Activated CD4-positive, alpha-beta T cell treated with anti-CD3 and anti-CD28 coated beads, Interleukin-2, amount 50 U/mL, for 4 hours (primary cell): ENCODE measurements at places on chromosomes 7 and 10.

DNA sequence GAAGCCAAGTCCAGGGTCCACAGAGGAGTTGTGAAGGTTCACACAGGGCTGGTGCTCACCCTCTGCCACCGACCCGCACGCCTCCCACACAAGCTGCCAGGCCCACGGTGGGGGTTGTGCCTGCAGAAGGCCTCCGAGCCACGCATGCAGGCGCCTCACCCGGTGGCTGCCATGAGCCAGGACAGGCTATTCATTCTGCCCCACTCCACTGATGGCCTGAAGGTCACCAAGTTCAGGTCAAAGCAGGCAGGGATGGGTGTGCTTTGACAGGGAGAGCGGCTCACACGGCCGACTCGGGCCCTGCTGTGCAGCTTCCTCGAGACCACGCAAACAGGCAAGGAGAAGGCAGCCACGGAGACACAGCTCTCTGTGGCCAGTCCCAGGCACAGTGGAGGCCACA lies 143.9 kb downstream of the MAD1L1 start:
- no peak for DNase-seq

- DNase-seq = no peak
Observed at GRCh38 chr10:61752111-61753011, 89.6 kb downstream of the CABCOCO1 start.

DNA sequence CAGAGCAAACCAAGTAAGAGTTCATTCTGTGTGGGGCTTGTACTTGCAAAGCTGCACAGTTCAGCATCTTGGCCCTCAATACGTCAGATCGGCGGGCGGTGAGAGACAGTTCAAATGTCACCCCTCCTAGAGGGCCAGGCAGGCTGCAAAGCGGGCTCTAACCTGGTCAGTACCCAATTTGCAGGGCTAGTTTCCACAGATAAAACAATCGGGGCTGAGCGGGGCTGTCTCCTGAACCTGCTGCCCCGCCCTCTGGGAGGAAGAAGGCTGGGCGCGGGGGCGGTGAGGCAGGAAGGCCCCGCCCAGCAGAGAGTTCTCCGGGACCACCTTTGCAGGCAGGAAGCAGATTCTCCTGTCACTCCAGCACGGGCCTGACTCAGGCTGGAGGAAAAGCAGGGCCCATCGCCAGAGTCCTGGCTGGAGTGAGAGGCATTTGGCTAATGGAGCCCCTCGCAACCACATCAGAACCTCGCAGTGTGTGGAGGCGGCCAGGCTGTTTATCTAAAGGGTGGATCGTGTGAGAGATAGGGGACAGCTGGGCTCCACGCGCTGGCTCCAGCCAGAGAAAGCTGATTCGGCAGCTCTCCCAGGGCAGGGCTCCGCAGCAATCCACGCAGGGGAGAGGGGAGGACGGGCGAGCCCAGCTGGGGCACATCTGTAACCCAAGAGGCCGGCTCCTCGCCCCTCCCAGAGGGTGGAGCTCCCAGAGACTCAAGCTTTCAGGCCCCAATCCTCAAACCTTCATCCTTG lies 83.1 kb downstream of the SH3PXD2A start:
- DNase-seq = peak; percentile 29

DNA sequence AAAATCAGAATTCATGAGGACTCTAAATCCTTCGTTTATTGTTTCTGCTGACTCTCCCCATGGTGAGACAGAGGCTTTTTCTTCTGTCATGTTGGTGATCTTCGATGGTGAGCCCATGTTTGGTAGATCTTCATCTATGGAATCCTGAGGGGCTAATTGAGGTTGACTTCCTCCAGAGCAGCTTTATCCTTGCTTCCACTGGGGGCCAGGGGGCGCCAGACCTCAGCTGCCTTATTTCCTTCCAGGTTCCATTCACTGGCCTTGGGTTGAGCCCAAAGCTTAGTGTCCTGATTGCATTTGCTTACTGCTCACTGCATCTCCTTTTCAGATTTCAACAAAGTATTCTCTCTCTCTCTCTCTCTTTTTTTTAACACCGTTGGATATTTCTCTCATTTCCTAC lies 80.7 kb downstream of the GCC1 start:
- DNase-seq = no peak

DNA sequence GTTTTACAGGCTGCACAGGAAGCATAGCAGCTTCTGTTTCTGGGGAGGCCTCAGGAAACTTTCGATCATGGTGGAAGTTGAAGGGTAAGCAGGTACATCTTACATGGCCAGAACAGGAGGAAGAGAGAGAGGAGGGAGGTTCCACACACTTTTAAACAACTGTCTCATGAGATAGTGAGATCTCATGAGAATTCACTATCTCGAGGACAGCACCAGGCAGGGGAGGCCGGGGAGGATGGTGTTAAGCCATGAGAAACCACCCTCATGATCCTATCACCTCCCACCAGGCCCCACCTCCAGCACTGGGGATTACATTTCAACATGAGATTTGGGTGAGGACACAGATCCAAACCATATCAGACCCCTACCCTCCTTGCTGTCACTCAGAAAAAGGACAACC lies 23.7 kb downstream of the ZNF503 start:
- no peak for DNase-seq

- DNase-seq = no peak
Observed at GRCh38 chr10:79994556-79994955, 45.7 kb upstream of the SFTPD start.

DNA sequence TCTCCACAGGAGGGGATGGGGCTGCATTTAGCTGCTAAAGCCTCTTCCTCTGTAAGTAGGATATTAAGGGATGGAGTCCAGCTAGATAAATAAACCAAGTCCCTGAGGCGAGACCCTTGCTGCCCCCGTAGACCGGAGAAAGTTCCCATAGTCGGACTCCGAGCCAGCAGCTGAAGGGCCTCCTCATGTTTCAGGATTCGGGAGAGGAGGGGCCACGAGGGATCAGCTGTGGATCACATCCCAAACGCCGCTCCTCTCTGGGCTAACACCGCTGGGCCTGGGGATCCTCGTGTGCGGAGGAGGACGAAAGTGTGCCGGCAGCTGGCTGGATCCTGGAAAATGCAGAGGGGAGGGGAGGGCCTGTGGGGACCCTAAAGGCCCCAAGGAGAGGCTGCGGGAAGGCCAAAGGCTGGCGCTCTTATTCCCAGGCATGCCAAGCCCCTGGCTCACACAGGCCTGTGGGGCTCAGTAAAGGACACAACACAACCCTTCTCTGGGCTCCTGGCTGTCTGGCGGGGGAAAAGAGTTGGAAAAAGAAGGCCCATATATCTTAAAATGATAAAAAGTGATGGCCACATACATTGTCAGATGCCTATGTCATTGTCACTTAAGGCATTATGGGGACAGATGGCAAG lies 82.5 kb upstream of the TMEM72 start:
- no peak for DNase-seq

DNA sequence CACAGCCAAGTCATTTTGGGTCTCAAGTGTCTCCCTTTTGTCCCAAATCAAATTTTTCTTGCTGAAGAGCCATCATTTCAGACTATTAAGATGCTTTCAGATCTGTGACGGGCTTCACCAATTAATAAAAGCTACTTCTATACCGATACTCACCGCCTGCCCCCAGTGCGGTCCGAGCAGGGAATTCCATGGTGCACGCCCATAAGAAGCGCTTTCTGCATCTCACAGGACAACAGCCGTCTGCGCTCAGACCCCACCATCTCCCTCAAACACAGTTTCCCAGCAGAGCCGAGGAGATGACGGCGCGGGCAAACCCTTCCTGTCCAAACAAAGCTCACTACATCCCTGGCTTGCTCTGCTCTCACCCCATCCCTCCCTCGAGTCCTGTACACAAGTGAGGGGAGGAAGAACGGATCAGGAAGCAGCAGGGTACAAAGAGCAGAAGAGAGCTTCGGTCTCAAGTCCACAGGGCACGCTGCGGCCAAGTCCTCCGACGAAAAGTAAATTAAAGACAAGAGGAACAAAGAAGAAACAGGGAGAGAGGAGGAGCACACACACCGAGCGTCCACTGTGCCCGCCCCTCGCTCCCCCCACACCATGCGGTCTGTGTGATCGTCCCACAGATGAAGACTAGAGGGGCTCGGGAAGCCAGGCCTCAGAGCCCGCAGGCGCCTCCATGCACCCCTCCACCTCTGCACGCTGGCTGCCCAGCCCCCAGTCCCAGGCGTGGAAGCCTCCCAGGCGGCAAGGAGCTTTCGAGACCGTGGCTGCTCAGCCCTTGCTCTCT lies 121.9 kb downstream of the MAD1L1 start:
- DNase-seq = no peak

DNA sequence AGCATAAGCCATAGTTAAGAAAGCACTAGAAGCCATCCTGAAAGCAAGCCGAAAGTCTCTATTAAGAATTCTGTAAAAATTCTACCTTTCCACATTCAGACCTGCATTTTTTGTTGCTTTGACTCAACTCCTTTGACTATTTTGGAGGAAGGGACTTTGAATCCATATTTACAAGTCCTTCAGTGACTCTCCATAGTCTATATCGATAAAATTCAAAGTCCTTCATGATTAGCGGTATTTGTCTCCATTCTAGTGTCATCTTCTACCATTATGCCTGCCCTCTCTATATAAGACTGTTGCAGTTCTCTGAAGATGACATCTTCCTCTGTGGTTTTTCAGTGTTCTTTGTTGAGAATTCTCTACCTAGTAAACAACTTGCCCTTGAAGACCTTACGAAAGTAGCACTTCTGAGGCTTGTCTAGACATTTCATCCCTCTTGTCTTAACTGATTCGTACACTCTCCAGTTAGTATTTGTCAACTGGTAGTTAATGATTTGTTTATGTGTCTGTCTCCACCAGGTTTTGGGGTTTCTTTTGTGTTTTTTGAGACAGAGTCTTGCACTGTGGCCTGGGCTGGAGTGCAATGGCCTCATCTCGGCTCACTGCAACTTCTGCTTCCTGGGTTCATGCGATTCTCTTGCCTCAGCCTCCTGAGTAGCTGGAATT lies 1.7 kb downstream of the CCSER2 start:
- no peak for DNase-seq

DNA sequence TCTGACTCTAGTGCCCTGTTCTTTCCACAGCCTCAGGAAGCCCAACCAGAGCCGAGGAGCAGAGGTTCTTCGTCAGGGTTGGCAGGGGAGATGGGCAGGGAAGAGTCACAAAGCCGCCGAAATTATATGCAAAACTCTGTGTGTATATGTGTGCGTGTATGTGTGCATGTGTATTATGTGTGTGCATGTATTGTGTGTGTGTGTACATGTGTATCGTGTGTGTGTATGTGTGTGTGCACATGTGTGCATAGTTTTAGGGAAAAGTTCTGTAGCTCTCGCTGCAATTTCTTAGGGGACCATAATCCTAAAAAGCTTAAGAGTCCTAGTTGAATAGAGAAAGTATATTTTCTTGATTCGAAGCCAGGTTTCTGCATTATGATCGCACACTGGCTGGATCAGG lies 17.0 kb downstream of the DNAJB12 start:
- no peak for DNase-seq

DNA sequence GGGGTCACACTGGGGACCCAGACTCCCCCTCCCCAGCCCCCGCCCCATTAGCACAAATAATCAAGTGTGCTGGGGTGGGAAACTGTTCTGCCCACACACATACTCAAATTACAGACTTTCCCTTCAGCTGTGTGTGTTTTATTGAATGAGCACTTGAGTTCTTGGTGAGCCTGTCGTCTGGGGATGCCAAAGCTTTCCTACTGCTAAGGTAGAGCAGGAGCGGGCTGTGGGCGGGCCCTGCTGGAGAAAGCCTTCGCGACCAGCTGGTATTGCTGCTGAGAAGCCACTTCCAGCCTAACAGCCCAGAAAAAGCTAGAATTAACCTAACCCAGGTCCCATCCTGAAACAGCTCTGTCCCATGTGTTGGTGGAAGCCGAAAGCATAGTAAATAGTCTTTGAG lies 87.0 kb upstream of the KMT2E start:
- no peak for DNase-seq

GRCh38 chr7:8065356-8065813 lies 96.8 kb downstream of the GLCCI1 start:
- no peak for DNase-seq

DNA sequence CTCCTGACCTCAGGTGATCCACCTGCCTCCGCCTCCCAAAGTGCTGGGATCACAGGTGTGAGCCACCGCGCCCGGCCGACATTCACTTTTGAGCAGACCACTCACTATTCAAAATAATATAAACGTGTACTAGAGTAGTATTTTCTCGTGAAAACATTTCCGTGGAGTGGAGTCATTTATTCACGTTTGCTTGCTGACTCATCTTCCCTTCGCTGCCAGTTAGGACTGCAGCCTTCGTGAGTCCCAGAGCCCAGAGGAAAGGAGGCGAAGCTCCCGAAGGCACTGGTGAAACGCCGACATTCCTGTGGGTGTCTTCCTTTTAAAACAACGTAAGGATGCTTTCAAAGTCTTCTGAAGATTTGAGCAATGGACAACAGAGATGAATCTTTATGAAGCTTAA lies 10.9 kb upstream of the INPP5A start:
- DNase-seq = no peak

- peak; percentile 2 for DNase-seq
Observed at GRCh38 chr10:85995791-85996190, 370.8 kb downstream of the GRID1 start.

- DNase-seq = no peak
Observed at GRCh38 chr7:103937680-103938079, 51.8 kb downstream of the RELN start.

DNA sequence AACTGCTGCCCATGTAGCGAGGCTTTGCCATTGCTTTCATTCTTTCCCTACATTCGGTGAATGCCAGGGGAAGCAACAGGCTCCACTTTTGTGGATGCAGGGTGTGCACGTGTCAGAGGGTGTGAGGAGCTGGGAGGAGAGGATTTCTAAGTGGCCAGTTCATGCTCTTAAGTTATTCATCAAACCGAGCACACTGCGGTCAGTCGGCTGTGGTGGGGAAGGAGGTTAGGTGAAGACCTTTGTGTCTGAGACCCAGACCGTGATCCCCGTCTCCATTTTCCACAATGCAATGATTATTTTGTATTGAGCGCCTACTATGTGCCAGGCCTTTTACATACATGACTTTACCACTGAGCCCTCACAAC lies 438.6 kb upstream of the GALNT17 start:
- DNase-seq = no peak

DNA sequence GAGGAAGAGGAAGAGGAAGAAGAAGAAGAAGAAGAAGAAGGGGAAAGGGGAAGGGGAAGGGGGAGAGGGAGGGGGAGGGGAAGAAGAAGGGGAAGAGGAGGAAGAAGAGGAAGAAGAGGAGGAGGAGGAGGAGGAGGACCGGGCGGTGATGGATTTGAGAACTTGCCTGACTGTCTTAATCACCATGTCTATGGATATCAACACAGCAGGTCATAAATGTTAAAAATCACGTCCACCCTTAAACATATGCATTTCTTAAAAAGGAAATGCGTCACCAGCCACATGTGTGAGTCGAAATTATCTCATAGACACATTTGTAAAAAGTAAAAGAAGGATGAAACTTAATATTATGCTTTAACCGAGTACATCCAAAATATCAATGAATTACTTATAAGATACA lies 42.1 kb upstream of the INSIG1 start:
- no peak for DNase-seq

GRCh38 chr7:108662783-108663362 lies 93.2 kb downstream of the DNAJB9 start:
- DNase-seq = no peak

GRCh38 chr10:125911990-125912389 lies 15.6 kb downstream of the FANK1 start:
- no peak for DNase-seq

DNA sequence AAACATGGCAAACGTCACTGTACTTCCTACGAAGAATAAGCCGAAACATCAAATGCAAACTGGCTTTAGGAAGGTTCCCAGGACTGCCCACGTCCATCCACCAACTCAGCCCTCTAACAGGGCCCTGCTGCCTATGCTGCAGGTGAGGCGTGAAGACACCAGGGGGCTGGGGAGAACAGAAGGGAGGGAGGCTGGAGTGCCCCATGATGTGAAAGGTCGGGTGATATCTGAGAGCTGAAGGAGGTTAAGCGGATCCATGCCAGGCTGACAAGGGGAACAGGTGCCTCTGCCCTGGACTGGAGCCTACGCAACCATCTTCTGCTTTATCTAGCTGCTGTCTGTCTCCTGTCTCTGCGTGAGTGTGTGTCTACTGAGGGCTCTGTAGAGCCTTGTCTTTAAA lies 40.2 kb upstream of the ATP6V0A4 start:
- no peak for DNase-seq
